ENCODE measurements at places on chromosomes 5 and 9.
A peak's percentile ranks its signal among the peaks of the same experiment; 100 is the strongest.

GRCh38 chr9:133887540-133888047 is 104.5 kb downstream of the VAV2 start:
- no peak for DNase-seq

DNA sequence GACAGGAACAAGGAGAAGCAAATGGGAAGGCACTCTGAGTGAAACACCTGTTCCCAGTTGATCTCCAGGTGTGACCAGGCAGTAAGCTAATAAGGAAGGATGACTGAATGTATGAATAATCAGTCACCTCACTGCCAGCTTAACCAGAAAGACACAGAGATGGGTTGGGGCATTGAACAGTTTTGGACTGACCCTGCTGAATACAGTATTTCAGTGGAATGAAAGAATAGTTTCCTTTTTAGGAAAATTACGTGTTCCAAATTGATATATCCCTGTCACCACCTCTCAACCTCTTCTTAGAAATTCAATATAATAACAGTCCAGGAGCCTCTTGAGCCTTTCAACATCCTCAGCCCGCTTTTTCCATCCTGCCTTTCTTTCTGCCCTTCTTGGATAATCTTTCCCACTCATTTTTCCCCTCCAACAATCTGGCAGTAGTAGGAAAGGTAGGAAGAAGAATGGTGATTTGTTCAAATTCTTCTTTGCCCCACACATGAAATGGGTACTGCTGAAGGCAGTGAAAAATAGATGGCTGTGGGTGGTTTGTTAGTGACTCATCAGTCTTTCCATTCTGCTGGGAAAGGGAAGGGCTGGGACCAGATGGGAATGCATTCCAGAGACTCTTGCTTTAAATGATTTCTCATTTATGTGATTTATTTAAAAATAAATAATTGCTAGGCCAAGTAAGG is 117.9 kb downstream of the ZSWIM6 start:
- DNase-seq: no peak

- no peak for DNase-seq
Observed at GRCh38 chr5:147140558-147140957, 94.3 kb upstream of the STK32A start.

DNA sequence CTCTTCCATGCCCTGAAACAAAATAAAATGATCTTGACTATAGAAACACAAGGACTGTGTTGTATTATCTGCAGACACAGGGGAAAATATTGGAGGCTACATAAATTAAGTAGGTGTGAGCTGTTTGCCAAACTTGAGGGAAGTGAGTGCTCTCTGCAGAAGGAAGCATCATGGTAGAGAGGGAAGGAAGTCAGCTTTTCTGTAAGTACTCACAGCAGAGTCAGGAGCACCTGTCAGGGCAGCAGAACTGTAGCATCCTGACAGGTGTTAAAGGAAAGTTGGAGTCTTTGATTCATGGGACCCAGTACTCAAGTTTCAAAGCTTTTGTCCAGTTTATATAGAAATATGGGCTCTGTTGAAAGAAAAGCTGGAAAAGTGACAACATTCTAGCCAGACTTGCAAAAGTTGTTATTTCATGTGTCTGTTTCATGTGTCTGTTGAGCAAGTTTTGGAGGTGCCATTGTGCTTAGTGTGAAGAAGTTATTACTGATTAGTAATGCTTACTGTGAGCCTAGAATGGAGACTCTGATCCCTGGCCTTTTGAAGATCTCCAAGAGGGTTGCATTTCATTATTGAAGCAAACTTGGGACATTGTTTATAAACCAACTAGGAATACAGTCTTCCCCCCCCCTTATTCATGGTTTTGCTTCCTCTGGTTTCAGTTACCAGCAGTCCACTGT is 194.7 kb downstream of the SPATA31D1 start:
- no peak for DNase-seq

DNA sequence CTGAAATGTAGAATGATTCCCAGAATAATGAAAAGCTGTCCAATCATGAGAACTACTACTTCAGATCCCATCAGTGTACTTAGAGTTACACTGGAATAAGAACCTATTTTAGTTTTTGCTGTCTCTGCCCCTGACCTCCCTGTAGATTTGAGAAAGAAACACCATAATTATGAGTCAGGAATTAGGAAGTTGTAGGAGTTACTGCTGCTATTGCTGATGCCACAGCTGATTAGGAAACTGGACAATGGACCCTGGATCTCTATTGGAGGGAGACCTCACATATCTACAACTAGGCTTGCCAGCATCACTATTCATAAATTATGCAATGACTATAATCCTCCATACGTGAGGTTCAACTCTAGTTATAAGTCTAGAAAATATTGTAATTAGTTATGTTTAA is 48.8 kb upstream of the EDIL3 start:
- no peak for DNase-seq

DNA sequence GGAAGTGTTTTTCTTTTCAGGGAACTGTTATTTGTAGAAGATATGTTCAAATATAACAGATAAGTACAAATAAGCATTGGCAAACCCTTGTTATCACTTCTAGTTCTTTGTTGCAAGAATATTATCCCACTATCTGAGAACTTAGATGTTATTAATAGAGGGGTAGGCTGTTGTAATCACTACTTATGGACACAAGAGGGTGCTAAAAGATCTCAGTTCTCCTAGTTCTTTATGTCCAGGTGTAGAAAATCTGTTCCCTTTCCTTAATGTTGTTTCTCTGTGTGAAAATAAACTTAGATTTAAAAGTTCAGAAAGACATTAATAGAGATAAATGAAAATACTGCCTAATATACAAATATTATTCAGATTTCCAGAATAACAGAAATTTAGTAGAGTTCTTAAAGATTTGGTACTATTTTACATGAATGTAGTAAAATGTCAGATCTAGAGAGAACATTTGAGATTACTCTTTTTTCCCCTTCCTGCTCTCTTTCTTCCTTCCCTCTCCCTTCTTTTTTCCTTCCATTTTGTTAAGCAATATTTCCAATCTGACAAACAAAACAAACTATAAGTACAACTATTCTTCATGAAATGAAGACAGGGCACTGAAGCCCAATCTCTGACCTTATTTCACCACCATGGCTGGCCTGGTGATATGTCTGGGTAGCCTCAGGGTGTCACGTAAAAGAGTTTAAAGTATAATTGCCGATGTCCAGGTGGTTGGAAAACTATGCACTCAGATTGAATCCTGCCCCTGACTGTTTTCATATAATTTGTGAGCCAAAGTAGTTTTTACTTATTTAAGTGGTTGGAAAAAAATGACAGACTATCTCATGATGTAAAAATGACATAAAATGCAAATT is 43.6 kb upstream of the C5orf46 start:
- no peak for DNase-seq

DNA sequence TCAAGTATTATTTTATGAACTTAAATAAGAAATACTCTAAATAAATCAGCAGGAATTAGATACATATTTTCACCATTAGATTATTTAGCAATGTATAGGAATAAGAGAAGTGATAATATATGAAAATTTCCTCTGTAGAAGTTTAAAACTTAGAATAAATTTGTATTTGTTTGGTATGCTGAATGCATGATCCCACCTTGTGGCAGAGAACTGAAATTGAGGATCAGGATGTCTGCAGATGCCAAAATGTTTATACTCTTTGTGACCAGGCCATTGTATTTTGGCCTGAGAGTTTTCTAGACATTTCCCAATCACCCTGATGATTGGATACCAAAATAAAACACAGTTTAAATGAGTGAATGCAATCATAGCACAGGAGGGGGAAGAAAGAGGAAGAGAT is 6.3 kb downstream of the TYRP1 start:
- DNase-seq: no peak

DNA sequence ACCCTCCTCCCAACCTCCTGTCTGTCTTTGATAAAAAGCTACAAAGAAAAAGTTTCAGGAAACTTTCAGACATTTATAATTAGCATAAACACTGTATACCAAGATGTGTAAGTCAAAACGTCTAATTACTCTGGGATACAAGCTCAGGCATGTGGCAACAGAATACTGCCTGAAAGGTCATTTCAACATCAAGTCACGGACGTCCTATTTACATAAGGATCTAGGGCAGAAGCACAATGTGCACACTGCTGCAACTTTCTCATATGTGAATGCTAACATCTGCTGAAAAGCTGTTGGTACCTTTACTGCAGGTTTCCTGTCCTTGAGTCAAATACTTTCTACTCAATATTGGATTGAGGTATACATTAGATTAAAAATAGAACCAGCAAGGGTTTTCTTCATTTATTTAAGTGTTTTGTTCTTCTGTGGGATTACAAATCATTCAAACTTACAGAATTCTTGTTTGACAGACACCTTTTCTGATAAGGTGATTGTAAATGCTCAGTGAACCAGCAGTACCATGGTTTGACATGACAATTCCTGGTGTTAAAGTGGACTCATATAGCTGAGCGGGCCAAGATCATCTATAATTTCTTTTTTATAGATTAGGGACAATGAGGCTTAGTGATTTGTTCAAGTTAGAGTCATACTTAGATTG is 36.8 kb downstream of the ELL2 start:
- DNase-seq: no peak

GRCh38 chr5:180376511-180376910 is 23.4 kb upstream of the GFPT2 start:
- DNase-seq: peak; percentile 43

DNA sequence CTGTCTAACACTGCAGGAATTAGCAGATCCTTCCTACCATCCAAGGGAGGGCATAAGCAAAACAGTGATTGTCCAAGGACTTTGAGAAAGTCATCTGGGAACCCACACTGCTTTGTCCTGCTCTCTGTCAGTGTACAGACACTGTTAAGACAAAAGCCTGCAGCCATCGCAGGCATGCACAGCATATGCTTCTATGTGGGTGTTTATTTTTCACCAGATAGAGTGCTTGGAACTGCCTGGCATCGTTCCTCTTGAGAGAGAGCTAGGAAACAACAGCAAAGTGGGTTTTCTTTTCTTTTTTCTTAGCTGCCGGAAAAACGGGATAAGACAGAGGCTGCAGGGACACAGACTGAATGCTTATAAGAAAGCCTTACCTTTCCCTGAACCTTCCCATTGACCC is 212.3 kb downstream of the ICE1 start:
- no peak for DNase-seq

DNA sequence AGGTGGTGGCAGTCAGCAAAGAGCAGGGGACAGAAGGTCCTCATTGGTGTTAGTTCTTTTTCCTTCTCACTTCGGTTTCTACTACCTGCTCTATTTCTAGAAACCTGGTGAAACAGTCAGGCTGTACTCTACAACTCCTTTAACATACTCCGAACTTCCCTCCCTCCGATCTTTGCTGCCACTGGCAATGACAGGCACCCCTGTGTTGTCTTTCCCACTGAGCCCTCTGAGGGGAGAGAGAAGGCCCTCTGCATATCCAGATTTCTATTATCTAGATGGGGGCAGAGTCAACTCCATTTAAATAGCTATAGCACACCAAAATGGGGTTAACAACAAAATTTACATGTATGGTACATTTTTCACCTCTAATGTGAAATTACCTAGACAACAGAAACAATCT is 123.7 kb downstream of the CDK5RAP2 start:
- DNase-seq: no peak

GRCh38 chr5:58670582-58670981 is 87.7 kb downstream of the RAB3C start:
- DNase-seq: no peak

DNA sequence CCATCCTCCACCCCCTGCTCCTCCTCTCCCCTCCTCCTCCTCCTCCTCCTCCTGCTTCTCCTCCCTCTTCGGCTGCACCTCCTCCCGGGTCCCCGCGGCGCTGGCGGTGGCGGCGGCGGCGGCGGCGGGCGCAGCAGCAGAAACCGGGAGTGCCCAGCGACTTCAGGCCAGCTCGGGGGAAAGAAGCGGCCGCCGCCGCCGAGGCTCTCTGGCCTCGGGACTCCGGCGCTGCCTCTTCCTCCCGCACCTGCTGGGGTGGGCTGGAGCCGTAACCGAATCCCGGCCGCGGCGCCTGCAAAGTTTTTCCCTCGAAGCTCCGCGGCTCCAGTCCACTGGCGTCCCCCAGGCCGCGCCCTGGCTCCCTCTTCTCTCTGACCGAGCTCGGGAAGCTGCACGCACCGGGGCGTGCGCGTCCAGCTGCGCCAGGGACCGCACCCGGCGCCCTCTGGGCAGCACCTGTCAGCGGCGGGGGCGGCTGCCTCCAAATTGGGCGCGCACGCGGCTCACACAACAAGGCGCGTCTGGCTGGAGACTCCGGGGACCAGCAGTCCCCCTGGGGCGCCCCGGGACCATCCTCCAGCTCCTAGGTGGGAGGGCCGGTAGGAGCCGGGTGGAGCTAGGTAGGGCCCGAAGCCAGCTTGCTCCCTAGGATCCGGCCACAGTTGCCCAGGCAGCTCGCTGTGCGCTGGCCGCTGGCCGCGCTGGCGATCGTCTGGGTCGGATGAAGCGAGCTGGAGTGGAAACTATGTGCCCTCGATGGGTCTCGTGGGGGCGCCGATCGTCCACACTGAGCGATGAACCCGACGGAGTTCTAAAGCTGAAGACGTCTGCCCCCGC is at the start of gene MCTP1:
Gene MCTP1 (minus strand): TSS at position 523 of the 837 bp plus-strand sequence.
- DNase-seq: peak; percentile 24

DNA sequence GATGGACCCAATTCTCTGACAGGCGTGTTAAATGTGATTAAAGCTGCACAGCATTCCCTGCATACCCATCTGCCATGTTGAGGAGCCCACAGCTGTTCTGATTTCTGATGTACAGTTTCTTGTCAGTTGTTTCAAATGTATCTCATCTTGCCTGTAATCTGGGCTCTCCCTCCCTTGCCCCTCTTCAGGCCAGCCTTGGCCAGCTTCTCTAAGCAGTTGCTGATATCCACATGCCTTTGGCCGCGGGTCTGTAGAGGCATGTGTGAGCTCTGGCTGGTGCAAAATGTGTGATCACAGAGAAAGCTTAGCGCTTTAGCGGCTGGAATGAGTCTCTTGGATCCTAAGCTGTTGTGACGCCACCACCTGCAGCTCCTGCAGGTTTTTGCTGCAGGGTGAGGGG is 332.0 kb downstream of the MLLT3 start:
- DNase-seq: no peak

DNA sequence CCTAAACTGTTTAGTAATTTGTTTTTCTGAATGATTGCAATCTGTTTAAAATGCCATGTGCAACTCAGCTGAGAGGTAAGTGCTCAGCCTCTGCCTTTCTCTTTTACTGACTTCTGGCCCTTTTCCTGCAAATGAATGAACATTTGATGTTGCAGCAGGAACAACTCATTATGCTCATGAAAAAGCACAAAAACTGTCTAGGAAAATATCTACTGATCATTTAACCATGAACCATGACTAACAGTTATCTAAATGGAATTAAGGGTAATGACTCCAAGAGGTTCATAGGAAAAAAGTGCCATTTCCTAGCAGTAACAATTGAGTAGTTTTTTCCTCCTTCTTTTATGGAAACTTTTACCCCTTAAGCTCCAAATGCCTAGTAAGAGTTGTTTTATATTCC is 70.6 kb upstream of the ANKH start:
- no peak for DNase-seq

DNA sequence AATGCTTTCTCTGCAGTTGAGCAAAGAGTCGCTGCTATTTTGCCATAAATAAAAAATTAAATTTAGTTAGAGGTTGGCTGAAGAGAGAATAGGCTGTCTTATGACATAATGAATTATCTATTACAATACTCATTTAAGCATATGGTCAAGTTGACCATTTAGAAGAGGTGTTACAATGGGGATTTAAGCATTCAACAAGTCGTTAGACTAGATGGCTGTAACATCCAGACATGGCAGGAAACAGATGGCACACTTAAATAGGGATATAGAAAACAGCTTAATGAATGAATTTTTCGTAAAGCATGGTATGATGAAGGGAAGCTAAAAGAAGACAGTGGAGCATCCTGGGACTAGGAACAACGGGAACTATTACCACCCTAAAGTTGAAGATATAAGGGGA is 160.3 kb upstream of the PTPRD start:
- no peak for DNase-seq

- DNase-seq: no peak
Observed at GRCh38 chr9:80028501-80028900, 456.7 kb downstream of the TLE4 start.
